NCI-H510A (cell line): ENCODE measurements at places on chromosomes 5 and 9.

DNA sequence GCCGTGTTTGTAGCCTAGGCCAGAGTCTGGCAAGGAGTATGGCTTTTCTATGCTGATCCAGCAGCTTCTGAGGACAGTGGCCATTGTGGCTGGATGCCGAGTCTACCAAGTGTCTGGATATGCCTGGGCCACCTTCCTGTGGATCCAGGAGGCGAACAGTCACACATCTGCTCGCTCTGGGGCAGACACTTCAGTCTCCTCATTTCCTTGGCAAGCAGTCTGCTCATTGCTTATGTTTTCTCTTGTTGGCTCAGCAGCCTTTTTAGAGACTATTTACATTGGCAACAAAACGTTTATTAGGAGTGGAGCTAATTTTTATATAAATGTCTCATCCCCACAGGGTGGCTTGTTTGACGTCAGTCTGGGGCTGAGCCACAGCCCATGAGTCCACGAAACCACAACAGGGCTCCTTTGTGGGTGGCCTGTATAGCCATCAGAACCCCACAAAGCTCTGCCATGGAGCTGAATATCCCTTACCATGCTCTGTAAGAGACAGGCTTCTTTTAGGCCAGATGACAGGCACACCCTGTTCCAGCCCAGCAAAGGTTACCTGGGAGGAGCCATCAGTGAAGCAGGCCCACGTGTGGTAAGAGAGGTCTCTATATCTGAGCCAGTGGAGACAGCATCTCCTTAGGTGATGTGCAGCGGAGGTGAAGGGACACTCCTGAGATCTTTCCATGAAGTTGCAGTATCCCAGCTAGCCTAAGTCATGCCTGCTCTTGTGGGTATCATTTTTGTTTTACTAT lies 221.7 kb downstream of the DIRAS2 start:
- no peak for DNase-seq

DNA sequence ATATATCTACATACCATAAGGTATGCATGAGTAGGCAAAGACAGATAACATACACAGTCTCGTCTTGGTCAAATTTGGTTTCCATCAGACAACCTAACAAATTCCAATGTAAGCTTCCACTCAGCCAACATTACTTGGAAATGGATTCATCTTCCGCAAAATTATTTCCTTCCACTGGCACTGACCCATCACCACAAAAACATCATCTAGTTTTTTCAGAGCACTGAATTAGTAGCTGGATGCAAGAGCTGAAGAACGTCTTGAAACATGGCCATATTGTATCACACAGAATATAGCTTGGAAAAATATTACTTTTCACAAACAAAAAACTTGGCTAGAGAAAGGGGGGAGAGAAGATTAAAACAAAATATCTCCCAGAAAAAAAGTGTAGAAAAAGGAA lies 73.5 kb downstream of the EFNA5 start:
- no peak for DNase-seq

- no peak for DNase-seq
These were observed 2.8 kb upstream of the ENTREP1 start for GRCh38 chr9:69322256-69322655.

DNA sequence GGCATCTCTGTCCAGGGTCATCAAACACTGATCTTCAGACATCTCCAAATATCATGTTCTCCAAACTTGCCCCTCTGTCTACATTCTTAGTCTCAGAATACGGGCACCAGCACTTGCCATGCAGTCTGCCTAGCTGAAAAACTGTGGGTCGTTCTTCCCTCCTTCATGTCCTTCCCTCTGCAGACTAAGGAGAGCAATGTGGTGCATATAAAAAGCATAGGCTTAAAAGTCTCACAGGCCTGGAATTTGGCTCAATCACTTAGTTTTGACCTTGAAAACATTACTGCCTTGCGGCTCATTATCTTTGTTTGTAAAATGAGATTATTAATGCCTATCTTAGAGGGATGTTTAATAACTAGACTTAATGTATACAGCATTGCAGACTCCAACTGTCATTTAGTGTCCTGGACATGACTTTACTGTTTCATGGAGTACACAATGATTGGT lies 362.8 kb downstream of the NPR3 start:
- DNase-seq = no peak
